ENCODE measurements at places on chromosomes 7 and 10.

GRCh38 chr10:114663626-114664025 lies 5.6 kb upstream of the ABLIM1 start:
- no peak for DNase-seq

DNA sequence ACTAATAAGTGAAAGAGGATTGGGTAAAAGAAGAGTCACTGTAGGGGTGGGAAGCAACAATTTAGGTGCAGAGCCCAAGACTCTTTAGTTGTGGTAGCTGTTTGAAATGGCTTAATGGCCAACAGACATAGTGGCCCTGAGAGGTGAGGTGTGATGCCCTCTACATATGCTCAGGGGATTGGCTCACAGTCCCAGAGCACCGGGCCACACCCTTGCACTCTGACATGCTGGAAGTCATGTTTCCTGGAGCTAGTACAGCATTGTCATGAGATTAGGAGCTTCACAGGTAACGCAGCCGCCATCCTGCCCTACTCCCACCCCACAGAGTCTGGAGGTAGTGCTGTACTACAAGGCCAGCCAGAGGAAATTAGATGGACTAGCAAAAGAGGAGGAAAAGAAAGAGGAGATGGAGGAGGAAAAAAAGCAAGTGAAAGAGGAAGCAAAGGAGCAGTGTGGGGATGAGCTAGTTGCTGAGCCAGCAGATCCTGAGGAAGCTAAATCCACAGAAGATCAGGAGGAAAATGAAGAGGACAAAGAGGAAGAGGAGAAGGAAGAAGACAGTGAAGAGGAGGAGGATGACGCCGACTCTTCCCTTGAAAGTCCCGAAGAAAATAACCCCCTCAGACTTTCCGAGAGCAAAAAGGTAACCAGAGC lies 14.8 kb upstream of the FLNC start:
- no peak for DNase-seq

DNA sequence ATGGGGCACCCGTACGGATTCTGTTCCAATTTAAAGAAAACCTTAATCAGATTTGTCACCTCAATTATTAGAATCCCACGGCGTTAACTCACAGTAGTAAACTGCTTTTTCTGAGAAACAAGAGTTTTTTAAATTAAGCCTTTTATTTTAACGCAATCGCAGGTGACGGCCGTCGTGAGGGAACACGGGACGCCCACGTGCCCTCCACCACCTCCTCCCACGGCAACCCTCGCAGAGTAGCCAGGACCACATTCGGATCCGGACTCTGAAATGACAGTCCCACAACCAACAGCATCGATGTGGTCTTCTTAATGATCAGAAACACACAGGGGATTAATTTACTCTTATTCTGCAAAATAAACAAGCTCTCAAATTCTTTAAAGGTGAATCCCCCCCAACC lies 22.0 kb upstream of the GPR146 start:
- DNase-seq = no peak

DNA sequence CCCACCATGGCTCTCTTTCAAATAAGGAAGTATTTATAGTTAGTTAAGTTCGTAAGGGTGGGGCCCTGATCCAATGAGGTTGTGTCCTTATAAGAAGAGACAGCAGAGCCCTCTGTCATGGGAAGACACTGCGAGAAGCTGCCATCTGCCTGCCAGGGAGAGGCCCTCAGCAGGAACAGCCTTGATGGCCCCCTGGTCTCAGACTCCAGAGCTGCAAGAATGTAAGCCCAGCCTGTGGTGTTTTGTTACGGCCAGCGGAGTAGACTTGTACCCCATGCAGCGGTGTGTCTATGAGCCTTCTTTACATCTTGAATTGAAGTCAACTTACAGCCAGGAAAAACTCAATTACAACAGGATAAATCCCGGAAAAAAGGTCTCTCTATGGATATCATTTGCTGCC lies 14.3 kb upstream of the LARP4B start:
- DNase-seq = no peak

GRCh38 chr10:31011017-31011664 lies 20.5 kb downstream of the ZNF438 start:
- DNase-seq = no peak

DNA sequence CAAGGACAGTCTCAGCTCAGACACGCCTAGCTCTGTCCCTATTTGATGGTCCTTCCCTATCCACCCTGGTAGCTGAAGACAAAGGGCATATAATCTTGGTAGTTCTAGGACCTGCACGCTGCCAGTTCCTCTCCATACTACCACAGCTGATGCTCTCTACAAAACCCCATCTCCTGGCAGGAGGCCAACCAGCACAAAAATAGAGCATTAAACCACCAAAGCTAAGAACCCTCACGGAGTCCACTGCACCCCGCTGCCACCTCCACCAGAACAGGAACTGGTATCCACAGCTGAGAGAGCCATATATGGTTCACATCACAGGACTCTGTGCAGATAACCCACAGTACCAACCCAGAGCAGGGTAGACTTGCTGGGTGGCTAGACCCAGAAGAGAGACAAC lies 299.4 kb downstream of the LRRTM3 start:
- no peak for DNase-seq

GRCh38 chr7:38893061-38893460 lies 15.9 kb downstream of the VPS41 start:
- DNase-seq = no peak

- DNase-seq = no peak
Observed at GRCh38 chr7:114660126-114660486, 245.5 kb downstream of the FOXP2 start.

DNA sequence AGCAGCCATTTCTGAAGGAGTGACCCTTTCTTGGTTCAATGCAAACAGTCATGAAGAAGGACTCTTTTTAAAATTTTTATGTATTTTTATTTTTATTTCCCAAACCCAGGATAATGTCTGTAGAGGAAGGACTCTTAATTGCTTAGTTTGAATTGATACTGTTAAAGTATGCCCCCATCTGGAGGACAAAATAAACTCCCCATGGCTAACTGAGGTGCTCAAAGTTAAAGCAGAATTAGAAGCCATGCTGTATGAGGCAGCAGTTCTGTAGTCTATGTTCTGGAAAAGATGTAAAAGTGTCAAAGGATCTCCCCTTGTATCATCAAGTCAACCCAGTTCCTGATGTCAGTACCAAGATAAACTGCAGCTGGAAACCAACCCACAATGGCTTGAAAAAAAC lies 617.9 kb upstream of the GRM3 start:
- no peak for DNase-seq

GRCh38 chr7:31022117-31022516 lies 30.0 kb upstream of the ADCYAP1R1 start:
- DNase-seq = no peak

- DNase-seq = no peak
Observed at GRCh38 chr10:86972613-86973380, 4.5 kb downstream of the ADIRF start.

DNA sequence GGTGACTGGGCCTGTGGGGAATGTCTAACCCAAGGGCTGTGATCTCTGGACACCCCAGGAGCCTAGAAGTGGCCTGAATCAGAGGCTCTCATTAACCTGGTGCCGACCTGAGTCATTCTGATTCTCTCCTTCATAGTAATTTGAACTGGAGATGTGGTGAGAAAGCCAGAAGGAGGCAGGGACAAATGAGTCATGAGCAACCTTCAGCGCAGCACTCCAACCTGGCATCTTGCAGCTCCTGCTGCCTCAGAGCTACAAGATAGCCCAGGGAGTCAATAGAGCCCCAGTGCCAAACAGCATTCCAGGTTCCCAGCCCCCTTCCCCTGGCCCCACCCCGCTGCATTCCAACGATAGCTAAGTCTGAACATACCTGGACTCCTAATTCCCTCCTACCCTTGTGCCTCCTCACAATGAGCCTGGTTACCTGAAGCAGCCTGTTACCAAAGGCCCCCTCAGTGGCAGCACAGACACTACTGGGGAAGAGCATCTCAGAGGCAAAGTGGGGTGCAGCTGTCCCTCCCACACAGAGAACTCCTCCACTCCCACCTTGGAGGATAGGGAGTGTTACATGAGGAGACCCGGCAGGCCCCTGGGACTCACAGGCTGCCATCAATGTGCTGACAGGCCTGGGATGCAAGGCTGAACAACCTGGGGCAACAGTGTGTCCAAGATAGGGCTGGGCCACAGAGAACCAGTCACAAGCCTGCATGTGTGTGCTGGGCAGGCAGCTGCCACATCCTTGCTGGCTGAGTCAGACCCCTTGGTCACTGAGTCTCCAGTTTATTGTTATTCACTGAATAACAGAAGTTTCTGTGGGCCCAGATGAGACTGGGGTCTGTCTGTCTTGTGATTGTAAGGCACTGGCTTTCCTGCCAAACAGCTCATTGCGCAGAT lies 76.8 kb upstream of the LEP start:
- no peak for DNase-seq

DNA sequence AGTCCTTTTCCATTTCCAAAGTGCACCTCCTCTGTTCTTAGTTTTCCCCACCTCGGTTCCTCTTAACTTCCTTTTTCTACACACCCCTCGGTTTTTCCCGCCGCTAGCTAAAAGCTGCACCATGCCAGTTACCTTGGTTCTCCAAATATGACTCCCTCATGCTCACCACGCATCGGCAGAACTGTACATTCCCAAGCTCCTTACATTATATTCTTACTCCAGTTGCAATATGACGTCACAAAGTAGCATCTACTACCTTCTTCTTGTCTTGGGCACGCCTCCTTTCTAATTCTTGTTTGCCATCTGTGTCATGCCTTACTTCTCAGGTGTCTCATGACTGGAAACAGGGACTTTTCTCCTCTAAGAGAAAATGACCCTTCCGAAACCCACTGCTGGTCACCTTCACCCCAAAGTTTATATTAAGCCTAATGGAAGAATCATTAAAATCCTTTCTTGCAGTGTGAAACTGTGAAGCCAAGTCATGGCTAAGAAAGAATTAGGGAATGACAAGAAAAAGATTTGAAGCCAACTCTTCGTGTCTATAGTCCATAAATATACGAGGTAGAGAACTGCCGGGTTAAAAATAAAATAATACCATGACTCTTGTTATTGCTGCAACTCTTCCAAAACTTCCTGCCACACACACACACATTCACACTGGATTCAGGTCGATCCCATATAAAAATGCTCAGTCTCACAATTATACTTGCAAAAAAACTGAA lies 1.7 kb downstream of the ESYT2 start:
- no peak for DNase-seq

DNA sequence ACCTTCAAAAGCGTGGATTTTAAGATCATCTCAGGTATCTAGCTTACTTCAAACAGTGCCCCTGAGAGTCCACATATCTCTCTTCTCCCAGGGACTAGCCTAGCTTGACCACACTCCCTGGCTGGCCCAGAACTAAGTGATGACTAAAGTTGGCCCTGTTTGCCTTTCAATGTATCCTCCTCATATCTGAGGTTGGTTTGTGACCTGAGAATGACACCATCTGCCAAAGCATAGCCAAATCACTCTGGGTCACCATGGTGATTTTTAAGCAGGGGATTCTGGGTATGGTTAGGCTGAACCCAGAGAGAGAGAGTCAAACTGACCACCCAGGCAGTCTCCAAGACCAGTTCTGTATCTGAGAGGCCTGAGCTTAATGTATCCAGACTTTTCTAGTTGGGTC lies 16.2 kb downstream of the CNNM1 start:
- DNase-seq = no peak

DNA sequence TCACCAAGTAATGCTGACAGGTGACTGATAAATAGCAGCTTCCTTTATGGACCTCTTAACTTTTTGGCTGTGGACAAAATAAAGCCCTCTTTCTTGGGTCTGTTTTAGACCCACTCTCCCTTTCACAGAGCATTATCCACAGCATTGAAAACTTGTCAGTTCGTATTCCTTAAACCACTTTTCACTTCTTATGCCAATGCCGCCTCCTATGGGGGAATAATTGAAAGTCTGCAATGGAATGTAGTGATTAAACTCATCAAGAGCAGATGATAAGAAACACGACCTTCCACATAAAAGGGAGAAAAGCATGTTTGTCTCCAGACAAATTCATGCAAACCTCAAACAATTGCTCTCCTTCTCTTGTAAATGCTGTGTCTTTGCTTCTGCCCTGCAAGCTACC lies 153.4 kb downstream of the SORCS1 start:
- DNase-seq = no peak

DNA sequence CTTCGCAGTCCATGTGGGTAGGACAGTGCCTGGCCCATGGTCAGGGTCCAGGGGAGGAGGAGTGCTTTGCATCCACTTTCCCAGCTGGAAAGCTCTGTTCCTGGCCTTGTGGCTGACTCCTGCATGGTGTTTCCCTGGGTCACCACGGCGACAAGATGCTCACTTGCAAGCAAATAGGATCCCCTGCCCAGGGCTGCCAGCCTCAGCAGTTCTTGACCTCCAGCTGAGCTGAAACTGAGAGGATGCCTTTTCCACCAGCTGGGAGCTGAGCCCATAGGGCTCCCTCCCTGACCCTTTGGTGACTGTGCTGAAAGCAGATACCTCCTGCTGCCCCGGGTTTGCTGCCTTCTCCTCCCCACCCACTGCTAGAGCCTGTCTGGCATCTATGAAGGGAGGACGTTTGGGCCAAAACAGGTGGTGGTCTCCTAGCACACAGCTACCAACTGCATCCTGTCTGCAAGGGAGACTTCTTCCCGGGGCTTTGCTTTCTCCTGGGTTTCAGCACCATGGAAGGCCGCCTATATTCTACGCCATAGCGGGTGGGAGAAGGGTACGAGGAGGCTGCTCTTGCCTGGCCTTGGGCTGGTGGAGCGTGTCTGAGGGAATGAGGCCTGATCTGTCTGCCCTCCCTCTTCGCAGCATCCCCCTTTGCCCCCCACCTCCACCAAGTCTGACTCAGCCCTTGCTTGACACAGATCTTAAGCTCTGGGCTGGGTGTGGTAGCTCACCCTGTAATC lies 34.4 kb downstream of the UBTD1 start:
- DNase-seq = no peak

GRCh38 chr10:43119416-43120115 lies 18.7 kb upstream of the CSGALNACT2 start:
- no peak for DNase-seq

DNA sequence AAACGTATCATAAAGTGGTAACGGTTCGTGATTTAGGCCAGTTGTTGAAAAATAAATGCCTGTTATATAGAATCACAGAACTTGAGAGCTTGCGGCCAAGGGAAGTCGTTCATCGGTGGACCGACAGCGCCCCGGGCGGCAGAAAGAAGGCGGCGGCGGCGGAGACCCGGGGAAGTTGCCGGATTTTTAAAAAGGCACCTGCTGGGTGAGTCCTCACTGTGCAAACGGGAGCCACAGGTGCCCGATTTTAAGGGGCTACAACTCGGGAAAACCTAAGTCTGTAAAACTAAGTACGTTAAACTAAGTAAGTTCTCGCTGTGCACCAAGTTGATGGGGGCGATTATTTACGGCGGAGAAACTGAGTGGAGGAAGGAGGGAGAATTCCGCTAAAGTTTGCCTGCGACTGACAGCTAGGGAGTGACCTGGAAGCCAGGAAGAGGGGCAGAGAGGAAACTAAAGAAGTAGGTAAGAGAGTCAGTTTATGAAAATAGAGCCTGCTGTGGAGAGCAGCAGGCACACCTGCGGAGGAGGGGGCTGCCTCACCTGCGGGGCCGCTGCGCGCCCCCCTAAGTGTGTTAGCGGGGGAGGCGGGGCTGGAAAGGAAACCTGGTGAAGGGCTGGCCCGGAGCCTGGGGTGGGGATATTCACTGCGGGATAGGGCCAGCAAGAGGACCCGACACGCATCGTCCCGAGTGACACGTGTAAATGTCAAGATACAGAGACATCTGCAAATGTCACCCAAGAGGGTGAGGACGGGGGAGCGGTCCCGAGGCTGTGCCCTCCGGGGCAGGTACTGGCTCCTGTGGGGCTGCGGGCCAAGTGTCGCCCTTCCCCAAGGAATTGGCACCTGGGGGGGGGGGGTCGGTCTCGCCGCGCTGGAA lies 996 bp downstream of the ADAM12 start:
- DNase-seq = no peak
